ENCODE measurements at places on chromosomes 1 and 21.

- DNase-seq, result no peak
Measured at GRCh38 chr1:13728091-13728715, 28.2 kb downstream of the PRDM2 start.

DNA sequence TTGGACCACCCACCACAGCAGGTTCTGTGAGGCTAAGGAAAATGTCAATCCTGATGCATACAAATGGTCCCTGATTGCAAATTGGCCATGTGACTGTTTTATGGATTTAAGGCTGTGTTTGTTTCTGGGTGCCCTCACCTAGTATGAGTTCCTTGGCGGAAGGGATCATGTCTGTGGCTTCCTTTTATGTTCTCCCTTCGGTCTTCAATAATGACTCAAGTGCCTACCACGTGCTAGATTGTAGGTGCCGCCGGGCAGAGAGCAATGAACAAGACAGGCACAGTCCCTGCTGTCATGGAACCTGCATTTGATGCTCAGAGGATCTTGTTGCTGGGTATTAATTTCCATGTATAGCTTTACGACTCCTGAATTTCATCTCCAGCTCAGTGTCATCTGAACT is 9.8 kb upstream of the VWA5B1 start:
- no peak for DNase-seq

DNA sequence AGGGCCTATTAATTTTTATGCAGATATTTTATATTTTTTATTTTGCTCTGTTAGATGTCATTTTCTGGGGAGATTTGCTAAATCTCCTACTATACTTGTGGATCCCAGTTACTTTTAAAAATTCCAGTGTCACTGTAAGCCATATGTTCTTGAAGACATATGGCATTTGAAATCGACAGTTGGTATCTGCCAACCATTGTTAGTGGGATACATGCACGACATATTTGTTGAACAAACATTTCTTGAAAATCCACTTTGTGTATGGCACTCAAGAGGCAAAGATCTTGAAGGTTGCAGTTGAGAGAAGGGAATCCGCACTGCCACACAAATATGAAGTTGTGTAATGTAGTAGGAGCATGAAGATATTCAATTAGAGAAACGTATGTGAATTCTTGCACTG is 287.7 kb downstream of the HHAT start:
- no peak for DNase-seq

- DNase-seq, result peak; percentile 15
Measured at GRCh38 chr1:247857069-247857984, at the start of gene TRIM58. Gene TRIM58, plus strand, starts transcription at chr1:247857187. Its CDS starts 60 bp downstream, at chr1:247857247.

Data from stimulated activated CD4-positive, alpha-beta T cell treated with anti-CD3 and anti-CD28 coated beads, Interleukin-12 subunit alpha, Interleukin-12 subunit beta, amount 100 ng/mL, for 48 hours (primary cell).